ENCODE measurements at places on chromosomes 16 and 17. TPM values are rescaled to one million over a fixed set of nuclear protein-coding genes. Genes with fewer than 3 reads are reported as not detected.
A peak's percentile ranks its signal among the peaks of the same experiment; 100 is the strongest.

GRCh38 chr17:40483679-40484078, 17.7 kb downstream of the TNS4 start:
- peak overlapping the region; percentile 51 for H3K4me3 ChIP-seq
- peak overlapping the region; percentile 89 for H3K27ac ChIP-seq
- no peaks in the 10 kb centered on the region for H3K27me3 ChIP-seq
- H3K4me1 ChIP-seq = peaks cover 83% of the 10 kb centered on the region
- no peak for DNase-seq

DNA sequence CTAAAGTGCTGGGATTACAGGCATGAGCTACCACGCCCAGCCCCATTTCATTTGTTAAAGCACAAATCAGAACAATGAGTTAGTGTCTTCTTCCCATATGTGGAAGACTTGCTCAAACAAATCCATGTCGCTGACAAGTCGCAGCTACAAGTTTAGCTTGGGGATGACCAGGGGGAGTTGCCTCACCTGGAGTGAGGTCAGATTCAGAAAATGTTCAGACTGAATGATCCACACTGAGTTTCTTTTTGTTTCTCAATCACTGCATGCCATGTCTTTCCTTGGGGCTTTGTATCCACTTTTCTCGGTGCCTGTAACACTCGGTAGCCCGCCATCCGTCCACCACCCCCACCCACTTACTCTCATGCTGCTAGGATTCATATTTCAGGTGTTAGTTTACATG, 437.3 kb upstream of the DYNLRB2 start:
- H3K27ac ChIP-seq = no peak overlapping the region
- H3K4me1 ChIP-seq = peaks cover 19% of the 10 kb centered on the region
- H3K27me3 ChIP-seq = no peaks in the 10 kb centered on the region
- no peaks in the 10 kb centered on the region for H3K36me3 ChIP-seq

- H3K36me3 ChIP-seq = no peaks in the 10 kb centered on the region
- DNase-seq = no peak
- H3K4me1 ChIP-seq = no peaks in the 10 kb centered on the region
- H3K4me3 ChIP-seq = no peak overlapping the region
These were observed 94.6 kb upstream of the SMIM36 start for GRCh38 chr17:55605705-55606487.

DNA sequence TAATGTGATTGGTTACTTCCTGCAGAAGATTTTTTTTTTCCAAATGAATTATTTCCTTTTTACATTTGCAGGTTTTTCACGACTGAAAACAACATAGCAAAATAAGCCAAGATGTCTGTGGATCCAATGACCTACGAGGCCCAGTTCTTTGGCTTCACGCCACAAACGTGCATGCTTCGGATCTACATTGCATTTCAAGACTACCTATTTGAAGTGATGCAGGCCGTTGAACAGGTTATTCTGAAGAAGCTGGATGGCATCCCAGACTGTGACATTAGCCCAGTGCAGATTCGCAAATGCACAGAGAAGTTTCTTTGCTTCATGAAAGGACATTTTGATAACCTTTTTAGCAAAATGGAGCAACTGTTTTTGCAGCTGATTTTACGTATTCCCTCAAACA, 2.4 kb downstream of the MIS12 start:
- H3K27me3 ChIP-seq = no peaks in the 10 kb centered on the region
- H3K27ac ChIP-seq = no peak overlapping the region
- DNase-seq = no peak
- no peak overlapping the region for H3K4me3 ChIP-seq
- peaks cover 14% of the 10 kb centered on the region for H3K4me1 ChIP-seq
- peaks cover 36% of the 10 kb centered on the region for H3K36me3 ChIP-seq

CRYBA1 gene
- not detected for total RNA-seq

GRCh38 chr17:51299859-51300258, 39.5 kb downstream of the UTP18 start:
- H3K4me3 ChIP-seq = no peak overlapping the region
- no peak for DNase-seq
- no peak overlapping the region for H3K27ac ChIP-seq

ZNF750 gene
- total RNA-seq = not detected

ASIC2 gene
- not detected for total RNA-seq

GRCh38 chr17:39193346-39193745, 4.1 kb downstream of the CACNB1 start:
- H3K36me3 ChIP-seq = peaks cover 20% of the 10 kb centered on the region
- peaks cover 5% of the 10 kb centered on the region for H3K4me1 ChIP-seq
- H3K4me3 ChIP-seq = no peak overlapping the region

GRCh38 chr16:9362050-9362449, 270.6 kb downstream of the HAPSTR1 start:
- DNase-seq = no peak
- no peaks in the 10 kb centered on the region for H3K36me3 ChIP-seq
- H3K4me1 ChIP-seq = no peaks in the 10 kb centered on the region
- H3K4me3 ChIP-seq = no peak overlapping the region
- no peaks in the 10 kb centered on the region for H3K27me3 ChIP-seq

GRCh38 chr16:84933774-84934631, 77.3 kb downstream of the ZDHHC7 start:
- no peak overlapping the region for H3K4me3 ChIP-seq
- H3K27ac ChIP-seq = no peak overlapping the region
- H3K27me3 ChIP-seq = no peaks in the 10 kb centered on the region

DNA sequence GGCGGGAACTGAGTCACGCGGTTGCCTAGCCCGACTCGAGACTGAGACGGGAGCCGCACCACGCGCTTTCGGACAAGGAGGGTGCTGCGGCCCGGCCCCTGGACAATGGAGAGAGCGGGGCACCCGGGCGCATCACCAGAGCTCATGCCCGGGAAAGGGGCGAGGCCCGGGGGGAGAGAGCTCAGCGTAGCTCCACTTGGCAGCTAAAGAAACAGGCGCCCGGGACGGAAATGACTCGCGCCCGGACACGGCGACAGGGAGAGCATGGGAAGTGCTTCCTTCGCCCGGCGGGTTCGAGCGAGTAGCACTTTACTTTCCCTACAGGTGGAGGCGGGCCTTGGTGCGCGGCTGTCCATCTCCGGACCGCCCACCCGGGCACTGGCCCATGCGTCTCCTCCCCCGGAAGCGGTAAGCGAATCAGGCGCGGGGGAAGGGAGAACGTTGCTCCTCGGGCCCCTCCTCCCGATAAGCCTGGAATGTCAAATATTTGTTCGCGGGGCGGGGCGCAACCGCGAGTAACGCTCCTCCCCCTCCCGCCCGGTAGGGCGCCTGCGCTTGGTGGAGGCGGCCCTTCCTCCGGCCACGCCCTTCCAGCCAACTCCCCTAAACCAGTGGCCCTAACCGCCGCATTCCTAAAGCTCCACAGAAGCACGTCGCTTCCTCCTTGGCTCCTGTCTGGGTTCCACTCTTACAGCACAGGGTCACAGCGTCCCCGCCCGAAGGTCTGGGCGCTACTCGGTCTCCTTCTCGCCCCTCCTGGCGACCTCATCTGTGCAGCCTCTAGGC, 1.5 kb upstream of the ESRP2 start:
- no peaks in the 10 kb centered on the region for H3K27me3 ChIP-seq
- H3K4me1 ChIP-seq = peaks cover 16% of the 10 kb centered on the region
- DNase-seq = peak; percentile 98
- peaks cover 21% of the 10 kb centered on the region for H3K36me3 ChIP-seq
- peak overlapping the region; percentile 94 for H3K27ac ChIP-seq

RCVRN gene
- not detected for total RNA-seq

GRCh38 chr17:78991017-78991738, 11.5 kb upstream of the LGALS3BP start:
- H3K4me3 ChIP-seq = no peak overlapping the region
- H3K27ac ChIP-seq = no peak overlapping the region
- peaks cover 59% of the 10 kb centered on the region for H3K36me3 ChIP-seq
- no peak for DNase-seq
- peaks cover 10% of the 10 kb centered on the region for H3K4me1 ChIP-seq
